Neuronal stem cell (in vitro differentiated cells): ENCODE measurements at places on chromosomes 16 and 17.

GRCh38 chr16:8760021-8760420 is 37.4 kb downstream of the TMEM186 start:
- no peak for DNase-seq

- no peak for DNase-seq
These were observed 26.7 kb downstream of the NECAB2 start for GRCh38 chr16:83994703-83995102.

GRCh38 chr16:73354434-73354833 is 306.5 kb upstream of the ZFHX3 start:
- DNase-seq = no peak

DNA sequence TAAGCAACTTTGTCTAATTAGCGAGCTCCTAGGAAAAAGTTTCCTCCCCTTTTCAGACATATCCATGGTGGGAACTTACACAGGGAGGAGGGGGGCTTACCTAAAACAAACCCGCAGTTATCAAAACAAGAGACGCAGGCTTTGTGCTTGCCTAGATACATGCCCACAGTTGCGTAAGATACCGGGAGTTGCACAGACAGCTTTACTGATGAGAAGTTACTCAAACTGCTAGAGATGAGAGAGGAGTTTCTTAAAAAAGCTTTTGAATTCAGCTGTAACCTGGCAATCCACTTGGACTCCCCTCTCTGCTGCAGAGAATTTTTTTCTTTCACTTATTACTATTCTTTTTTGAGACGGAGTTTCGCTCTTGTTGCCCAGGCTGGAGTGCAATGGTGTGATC is 6.8 kb upstream of the ZP2 start:
- DNase-seq = no peak

- DNase-seq = no peak
These were observed 17.1 kb upstream of the CCR7 start for GRCh38 chr17:40582328-40582901.
